ENCODE measurements at places on chromosomes 7 and 10.

DNA sequence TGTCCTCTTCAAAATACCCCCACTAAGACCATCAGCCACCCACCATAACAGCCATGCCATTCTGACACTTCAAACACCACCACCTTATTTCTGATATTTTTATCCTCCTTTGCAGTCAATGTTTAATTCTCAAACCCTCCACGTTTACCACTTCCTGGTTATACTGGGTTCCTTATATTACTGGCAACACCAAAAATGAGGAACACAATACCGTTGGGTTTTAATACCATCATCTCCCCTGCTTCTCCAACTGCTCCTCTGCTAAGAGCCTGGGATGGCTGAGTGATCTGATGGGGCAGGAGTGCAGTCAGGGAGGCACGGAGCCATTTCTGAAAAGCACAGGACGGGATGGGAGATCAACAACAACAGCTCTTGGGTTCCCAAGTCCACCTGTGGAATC, 140.5 kb downstream of the CHCHD3 start:
- no peak for DNase-seq

GRCh38 chr10:58516119-58516518, 3.4 kb downstream of the BICC1 start:
- DNase-seq, result no peak

- no peak for DNase-seq
Measured at GRCh38 chr7:101744588-101744987, 72.8 kb upstream of the CUX1 start.

- no peak for DNase-seq
Measured at GRCh38 chr7:122140918-122141317, 3.1 kb downstream of the AASS start.

DNA sequence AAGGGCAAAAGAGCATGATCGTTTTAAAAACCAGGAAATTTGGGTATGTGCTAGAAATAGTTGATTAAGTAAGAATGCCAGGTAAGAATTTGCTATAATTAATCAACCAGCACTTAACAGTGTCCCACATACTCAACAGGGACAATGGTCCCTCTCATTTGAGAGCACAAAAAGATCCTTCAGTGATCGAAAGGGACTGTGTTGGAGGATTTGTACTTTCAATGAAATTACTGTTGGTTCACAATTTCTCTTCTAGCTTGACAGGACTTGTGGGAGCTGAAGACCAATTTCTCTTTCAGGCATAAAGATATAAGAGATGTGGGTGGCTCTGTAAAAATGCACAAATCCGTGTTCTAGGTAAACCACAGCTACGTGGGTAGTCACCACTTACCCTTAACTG, 12.5 kb upstream of the PLEKHS1 start:
- no peak for DNase-seq

GRCh38 chr7:108358553-108358952, 97.7 kb downstream of the NRCAM start:
- DNase-seq, result no peak

DNA sequence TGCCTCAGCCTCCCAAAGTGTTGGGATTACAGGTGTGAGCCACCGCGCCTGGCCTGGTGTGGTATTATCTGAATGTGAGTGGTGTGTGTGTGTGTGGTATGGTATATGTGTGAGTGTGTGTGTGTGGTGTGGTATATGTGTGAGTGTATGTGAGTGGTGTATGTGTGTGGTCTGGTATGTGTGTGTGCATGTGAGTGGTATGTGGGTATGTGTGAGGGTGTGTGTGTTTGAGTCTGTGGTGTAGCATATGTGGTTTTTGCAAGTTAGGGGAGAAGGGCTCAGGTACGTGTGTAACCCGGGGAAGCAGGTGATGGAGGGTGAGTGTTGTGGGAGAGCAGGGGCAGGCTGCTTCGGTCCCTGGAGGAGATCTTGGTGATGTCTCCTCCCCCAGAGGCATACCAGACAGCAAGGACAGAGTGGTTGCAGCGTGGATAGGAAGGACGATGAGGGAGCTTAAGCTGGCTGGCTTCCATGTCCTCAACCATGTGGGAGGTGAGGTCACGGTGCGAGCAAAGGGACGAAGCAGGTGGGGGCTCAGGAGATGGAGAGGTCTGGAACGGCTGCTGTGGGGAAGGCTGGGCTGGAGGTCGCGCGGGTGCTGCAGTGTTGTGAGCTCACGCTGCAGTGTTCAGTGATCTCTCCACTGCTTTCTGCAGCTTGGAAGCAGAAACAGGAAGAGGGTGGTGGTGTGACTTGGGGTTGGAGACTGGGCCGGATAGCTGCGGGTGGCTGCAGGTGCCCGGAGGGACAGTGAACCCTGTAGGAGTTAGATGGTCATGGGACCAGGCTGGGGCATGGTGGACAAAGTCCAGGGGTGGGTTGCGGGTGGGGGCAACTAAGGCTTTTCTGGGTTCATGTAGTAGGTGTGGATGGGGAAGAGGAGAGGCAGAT, 5.0 kb downstream of the ZYX start:
- no peak for DNase-seq

- DNase-seq, result no peak
Measured at GRCh38 chr7:2573761-2574160, 15.0 kb downstream of the IQCE start.

- DNase-seq, result no peak
Measured at GRCh38 chr7:132177708-132178401, 398.4 kb downstream of the PLXNA4 start.

DNA sequence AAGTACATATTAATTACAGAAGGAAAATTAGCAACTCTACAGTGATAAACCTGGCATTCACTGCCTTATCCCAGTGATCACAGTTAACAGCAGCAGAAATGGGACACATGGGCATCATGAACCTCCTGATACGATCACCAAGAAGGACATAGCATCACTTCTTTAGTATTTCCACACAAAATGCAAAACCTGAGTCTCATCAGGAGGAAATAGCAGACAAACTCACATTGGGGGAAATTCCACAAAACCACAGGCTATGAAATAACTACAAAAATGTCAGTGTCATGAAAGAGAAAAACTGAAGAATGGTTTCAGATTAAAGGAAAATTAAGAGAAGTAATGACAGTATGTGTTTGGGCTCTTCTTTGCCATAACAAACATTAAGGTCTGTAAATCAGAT, 12.0 kb upstream of the PURB start:
- DNase-seq, result no peak

GRCh38 chr7:37921876-37922275, 1.4 kb downstream of the EPDR1 start:
- no peak for DNase-seq

DNA sequence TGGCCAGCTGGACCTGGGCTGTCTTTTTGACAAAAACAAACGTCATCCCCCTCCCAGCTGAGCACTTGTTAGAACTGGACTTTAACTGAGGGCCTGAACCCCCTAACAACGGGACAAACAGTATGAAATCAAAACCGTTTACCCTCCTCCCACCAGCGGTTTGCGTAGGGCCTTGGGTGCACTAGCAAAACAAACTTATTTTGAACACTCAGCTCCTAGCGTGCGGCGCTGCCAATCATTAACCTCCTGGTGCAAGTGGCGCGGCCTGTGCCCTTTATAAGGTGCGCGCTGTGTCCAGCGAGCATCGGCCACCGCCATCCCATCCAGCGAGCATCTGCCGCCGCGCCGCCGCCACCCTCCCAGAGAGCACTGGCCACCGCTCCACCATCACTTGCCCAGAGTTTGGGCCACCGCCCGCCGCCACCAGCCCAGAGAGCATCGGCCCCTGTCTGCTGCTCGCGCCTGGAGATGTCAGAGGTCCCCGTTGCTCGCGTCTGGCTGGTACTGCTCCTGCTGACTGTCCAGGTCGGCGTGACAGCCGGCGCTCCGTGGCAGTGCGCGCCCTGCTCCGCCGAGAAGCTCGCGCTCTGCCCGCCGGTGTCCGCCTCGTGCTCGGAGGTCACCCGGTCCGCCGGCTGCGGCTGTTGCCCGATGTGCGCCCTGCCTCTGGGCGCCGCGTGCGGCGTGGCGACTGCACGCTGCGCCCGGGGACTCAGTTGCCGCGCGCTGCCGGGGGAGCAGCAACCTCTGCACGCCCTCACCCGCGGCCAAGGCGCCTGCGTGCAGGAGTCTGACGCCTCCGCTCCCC, at the start of gene IGFBP1:
TSS of gene IGFBP1 (plus strand) at position 304 of the 808 bp plus-strand sequence. CDS start at position 469, 165 bp downstream.
- no peak for DNase-seq

DNA sequence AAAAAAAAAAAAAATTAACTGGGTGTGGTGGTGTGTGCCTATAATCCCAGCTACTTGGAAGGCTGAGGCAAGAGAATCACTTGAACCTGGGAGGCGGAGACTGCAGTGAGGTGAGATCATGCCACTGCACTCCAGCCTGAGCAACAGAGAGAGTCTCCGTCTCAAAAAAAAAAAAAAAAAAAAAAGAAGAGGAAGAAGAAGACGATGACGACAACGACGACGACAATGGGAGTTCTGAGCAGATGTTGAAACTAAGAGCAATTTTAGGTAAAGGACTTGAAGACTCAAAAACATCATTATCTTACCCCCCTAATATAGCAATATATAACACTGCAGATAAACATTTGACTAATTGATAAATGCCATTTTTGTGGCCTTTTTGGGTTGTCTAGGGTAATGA, 39.5 kb upstream of the PPP1R17 start:
- DNase-seq, result no peak

GRCh38 chr10:129949891-129950291, 14.2 kb downstream of the EBF3 start:
- DNase-seq, result no peak

GRCh38 chr7:26425655-26426054, 134.0 kb downstream of the SNX10 start:
- DNase-seq, result no peak

GRCh38 chr7:10913457-10913856, 60.2 kb upstream of the PHF14 start:
- no peak for DNase-seq

GRCh38 chr7:23285657-23286646, 13.2 kb upstream of the MALSU1 start:
- no peak for DNase-seq

DNA sequence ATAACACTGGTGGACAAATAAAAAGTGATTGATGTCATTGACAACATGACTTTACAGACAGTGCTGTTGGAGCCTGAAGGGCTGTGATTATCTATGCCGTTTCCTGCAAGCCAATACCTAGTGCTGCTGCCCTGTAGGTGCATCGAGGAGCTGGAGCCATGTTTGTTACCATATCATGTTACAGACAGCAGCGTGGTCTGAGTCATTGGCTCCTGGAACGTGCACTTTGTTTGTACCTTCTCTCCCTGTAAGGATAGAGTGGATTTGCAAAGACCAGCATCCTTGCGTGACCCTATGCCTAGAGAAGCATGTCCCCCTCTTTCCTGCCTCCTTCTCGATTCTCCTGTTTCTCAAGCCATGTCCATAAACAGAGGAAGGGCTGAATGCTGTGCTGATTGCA, 597.2 kb downstream of the TYW1 start:
- DNase-seq, result no peak

DNA sequence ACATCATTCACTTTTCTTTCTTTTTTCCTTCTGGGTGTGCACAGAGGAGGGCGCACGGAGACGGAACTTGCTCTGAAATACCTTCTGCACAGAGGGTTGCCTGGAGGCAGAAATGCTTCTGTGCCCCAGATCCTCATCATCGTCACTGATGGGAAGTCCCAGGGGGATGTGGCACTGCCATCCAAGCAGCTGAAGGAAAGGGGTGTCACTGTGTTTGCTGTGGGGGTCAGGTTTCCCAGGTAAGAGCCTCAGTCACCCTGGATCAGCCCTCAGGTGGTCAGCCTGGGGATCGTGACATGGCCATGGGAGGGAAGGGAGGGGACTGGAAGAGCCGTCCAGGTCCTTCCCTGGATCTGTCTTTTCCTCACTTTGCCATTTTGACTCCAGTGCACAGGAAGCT, 33.6 kb downstream of the VWA2 start:
- no peak for DNase-seq

DNA sequence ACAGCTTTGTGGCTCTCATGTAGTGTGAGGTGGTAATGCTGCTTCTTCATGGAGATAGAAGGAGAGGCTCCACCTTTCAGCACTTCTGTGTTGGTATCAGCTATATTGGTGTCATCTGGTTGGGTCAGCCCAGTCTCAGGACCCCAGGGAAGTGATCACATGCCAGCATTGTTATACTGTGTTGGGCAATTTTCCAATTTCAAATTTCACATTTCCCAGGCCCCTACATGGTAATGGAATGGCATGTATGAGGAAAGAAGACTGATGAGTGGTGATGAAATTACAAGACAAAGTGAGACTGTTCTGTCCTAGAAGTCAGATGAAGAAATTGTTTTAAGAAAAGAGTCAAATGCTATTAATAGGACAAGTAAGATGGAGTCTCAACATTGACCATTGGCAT, 3.7 kb upstream of the AKR1C3 start:
- DNase-seq, result no peak

GRCh38 chr10:2964632-2965296, 102.6 kb upstream of the PFKP start:
- no peak for DNase-seq

DNA sequence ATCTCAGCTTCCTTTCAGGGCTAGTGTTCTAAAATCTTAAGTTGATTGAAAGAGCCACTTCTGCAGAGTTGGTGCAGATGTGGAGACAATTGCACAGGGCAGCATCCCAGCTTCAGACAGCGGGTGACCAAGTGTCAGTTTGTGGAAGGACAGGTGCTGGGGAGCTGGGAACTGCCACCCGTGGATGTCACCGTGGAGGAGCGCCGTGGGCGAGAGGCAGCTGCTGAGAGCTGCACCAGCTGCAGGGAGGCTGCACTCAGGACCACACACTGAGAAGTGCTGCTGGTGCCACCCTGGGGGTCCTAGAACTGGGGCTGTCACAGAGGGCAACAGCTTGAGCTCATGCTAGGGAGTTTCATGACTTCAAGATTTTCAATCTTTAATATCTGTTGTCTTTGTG, 543.0 kb upstream of the FZD8 start:
- no peak for DNase-seq

GRCh38 chr10:121919666-121920065, 8.2 kb downstream of the ATE1 start:
- no peak for DNase-seq

DNA sequence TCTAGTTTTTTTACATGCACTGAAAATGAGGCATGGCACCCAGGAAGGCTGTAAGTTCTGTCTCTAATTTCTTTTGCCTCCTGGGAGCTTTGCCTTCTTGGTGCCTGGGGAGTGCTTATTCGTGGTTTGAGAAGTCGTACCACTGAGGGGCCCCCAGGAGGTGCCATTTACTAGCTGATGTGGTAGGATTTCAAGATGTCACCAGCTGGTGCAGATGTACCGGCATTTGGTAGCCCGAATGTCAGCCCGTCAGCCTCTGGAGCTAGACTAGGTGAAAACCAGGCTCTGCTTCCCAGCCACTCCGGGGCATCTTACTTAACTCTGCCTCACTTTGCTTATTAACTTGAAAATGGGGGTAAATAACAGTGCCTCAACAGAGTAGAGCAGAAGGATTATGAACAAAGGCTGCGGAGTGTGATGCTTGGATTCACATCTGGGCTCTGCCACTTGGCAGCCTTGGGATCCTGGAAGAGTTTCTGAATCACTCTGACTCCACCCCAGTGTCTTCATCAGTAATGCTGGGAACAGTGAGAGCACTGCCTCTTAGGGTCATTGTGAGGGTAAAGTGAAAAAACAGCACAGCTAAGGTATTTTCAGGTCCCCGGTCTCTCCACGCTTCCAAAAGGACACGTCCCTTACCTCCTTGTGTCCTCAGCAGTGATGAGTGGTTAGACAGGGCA, 31.4 kb upstream of the BTBD16 start:
- no peak for DNase-seq

- no peak for DNase-seq
Measured at GRCh38 chr10:77542710-77543259, 94.8 kb downstream of the KCNMA1 start.
